ENCODE measurements at places on chromosomes 6 and 20.
A peak's percentile ranks its signal among the peaks of the same experiment; 100 is the strongest.

- no peak for DNase-seq
Measured at GRCh38 chr6:108395297-108395696, 100.4 kb downstream of the AFG1L start.

DNA sequence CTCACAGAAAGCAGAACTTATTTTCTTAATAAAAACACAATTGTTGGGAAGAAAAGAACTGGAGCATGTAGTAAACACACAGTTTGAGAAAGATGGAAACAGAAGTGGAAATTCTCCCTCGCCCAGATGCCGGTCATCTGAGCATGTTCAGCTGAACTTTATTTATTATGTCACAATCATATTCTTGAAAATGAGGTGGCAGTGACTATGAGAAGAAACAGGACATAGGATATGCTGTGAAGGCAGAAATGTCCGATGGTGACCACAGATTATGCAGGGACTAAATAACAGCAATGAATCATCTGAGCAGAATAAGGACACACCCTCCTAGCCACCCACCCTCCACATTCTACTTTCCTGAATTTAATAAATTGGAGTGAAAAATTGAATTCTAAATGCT, 425.3 kb upstream of the NOX3 start:
- DNase-seq, result peak; percentile 19

DNA sequence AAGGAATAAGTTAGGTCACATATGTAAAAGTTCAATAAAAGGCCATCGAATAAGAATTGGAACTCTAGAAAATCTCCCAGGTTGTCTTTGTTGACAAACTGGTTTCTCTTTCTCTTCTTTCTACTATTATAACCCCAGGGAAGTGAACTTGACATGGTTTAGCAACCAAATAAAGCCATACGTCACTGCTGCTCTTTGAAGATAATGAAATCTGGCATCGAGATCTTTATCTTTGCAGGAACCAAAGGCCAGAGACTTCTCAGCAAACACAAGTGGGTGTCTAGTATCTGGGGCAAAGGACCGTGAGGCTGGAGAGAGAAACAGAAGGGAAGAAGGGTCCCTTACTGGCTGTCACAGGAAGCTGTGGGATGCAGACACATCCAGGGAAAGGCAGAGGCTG, 286.7 kb upstream of the CDYL start:
- DNase-seq, result no peak

GRCh38 chr6:55812509-55812908, 62.9 kb downstream of the BMP5 start:
- no peak for DNase-seq

DNA sequence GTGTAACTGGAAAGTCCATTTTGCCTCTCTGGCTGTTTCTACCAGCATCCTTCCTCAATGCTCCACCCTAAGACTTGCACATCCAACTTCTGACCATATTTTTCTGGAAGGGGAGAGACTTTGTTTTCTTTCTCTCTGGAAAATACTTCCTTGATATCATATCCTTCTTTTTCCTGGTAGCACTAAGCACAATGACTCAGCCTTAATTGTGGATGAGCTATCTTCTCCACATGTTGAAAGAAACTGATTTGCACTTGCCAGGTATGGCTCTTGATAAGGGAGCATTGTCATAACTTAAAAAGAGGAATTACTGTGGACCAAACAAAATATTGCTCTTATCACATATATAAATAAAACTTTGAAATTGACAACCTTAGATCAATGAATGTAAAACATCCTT, 30.1 kb upstream of the IBTK start:
- DNase-seq, result no peak

GRCh38 chr6:45500924-45501816, 123.4 kb upstream of the SUPT3H start:
- no peak for DNase-seq
